ENCODE measurements at places on chromosomes 13 and 19.

- DNase-seq = no peak
These were observed 1215.9 kb downstream of the UQCRFS1 start for GRCh38 chr19:27997069-27997468.

- DNase-seq = no peak
These were observed at the start of gene MATK for GRCh38 chr19:3785938-3786824. Gene MATK (minus strand): TSS chr19:3786381. CDS start chr19:3785135, 1,246 bp downstream.

- no peak for DNase-seq
These were observed 861.1 kb downstream of the GPC5 start for GRCh38 chr13:92259523-92259922.

- DNase-seq = no peak
These were observed 2662.4 kb upstream of the PCDH20 start for GRCh38 chr13:64078025-64078424.

DNA sequence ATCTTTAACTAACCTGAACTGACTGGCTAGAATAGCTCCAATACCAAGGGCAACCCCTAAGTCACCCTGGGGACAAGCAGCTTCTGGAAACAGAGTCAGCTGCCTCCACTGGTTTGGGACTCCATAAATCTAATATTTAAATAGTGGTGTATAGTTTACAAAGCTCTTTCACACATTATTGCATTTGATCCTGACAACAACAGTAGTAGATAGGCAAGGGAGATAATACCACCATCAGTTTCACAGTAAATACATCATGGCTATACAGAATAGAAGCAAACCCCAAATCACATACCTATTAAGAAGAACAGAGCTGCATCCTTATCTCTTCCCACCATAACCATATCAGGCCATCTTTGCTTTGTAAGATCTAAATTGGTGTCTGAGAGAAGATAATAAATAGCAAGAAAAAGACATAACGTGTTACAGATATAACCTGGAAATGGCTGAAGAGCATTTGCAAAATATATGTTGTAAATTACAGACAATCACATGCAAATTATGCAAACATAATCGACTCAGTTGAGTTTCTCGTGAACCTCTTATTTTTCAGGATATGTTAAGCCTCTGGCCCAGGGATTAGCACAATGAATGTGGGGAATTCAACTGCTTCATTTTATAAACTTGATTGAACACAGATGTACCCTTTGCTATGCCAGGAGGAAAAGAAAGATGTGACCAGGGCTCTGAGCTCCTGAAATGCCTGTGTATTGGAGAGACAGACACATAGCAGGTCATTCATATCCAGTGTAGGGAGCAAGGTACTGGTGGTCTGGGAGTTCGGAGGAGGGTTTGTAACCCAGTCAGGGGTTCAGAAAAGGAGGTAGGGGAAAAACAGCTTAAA, 142.5 kb downstream of the SLC7A1 start:
- no peak for DNase-seq

- no peak for DNase-seq
These were observed 10.3 kb downstream of the ZNF480 start for GRCh38 chr19:52307275-52307674.

DNA sequence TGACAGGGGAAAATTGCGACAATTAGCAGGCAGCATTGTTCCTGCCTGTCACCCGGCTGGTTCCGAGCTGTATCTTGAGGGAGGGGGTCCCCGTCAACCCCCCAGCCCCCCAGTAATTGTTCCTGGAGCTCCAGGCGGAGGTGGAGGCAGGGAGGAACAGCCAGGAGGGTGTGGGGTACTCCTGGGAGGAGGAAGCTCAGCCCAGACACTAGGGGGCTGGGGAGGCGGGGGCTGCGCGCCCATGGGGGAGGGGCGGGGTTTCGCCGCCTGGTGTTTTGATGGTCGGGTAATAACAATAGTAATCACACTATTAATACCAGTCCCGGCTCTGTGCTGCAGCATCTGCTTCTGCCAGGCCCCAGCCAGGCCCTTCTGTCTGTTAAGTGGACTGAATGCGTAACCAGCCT, 8.6 kb downstream of the NPAS1 start:
- no peak for DNase-seq

- DNase-seq = no peak
These were observed 727 bp downstream of the CERS1 start for GRCh38 chr19:18895038-18895823.

DNA sequence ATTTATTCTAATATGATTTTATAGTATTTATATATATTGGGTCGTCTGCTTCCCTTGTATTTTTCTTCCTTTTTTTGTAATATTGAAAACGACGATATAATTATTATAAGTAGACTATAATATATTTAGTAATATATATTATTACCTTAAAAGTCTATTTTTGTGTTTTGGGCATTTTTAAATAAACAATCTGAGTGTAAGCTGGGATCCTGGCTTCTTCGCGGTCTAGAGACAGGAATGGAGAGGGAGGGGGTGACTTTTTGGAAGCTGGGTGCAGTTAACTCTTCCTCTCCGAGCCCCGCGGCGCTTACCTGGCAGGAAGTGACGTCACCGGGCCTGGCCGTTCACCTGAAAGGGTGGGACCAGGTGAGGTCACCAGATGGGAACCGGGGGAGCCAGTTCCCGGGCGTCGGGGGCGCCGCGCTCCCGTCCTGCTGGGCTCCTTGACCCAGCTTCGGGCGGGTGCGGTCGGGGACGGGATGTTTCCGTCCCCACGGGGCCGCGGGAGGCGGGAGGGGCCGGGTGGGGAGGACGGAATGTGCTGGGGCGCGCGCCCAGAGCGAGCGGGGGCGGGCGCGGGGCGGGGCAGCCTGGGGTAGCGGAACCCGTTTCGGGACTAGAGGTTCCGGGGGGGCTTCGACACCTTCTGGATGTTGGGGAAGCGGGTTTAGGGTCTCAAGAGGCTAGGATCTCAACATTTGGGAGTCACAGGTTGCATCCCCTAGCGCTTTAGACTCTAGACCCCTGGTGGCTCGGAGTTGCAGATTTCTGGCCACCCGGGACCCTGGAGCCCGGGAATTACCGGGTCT, 2.8 kb downstream of the ZFP36 start:
- DNase-seq = peak; percentile 89

DNA sequence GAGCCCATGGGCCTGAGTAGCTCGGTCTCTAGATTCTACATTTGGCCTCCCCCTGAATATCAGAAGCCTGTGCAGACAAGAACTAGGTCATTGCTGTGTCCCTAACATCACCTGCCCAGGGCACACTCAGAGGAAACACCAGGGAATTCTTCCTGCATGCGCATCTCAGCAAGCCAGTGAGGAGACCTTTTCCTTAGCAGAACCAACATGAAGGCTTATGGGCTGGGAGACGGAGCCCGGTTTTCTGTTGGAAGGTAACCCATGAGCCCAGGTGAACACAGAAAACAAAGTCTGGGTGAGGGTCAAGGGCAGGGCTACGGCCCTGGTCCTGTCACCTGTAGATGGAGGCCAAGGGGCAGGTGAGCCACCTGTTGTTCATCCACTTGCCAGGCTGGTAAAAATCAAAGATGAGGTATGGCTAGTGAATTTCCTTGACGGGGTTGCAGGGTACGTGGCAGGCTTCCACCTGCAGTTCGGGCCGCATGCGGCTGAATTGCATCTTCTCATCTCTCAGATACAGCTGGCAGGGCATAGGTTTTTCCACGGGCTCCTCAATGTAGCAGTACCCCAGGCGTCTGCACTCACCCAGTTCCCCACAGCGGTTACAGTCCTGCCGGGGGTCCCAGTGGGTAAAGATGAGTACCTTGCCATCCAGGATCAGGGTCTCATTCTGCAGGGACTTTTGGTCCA, 3.6 kb upstream of the FAM187B start:
- no peak for DNase-seq

DNA sequence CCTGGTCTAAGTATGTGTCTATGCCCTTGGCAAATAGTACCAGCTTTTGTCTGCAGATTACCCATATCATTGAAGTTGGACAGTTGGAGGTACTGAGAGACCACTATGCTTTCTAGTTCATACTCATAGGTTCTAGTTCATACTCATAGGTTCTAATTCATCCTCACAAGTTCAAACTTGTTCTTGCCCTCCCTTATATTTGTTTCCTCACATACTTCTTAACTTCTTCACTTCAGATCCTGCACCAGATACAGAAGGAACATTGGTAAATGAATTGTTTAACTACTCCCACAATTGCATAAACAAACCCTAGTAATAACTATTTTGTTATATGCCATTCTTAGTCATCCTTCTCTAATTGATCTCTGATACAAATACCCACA, 172.2 kb downstream of the SLITRK1 start:
- DNase-seq = no peak

DNA sequence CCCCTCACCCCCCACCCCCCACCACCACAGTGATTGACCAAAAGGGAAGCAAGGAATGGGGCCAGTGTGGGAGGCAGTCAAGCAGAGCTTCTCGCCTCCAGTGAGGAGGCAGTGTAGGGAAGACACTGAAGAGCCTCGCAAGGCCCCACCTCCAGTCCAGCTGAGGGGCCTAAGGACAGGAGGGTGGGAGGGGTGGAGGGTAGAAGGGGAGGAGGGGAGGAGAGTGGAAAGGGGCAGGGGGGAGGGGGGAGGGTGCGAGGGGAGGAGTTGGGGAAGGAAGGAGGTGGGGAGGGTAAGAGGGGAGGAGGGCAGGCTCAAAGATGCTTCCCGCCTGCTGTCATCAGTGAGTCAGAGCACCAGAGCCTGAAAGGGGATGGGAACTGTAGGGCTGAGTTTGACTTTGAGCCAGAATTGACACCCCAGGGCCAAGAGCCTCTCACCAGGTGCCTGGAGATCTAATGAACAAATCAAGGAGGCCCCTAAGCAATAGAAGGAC, 786.2 kb downstream of the UQCRFS1 start:
- no peak for DNase-seq

GRCh38 chr19:36245210-36246005, 30.5 kb downstream of the ZNF146 start:
- no peak for DNase-seq

- DNase-seq = no peak
These were observed 5.4 kb downstream of the MED25 start for GRCh38 chr19:49823472-49823871.

DNA sequence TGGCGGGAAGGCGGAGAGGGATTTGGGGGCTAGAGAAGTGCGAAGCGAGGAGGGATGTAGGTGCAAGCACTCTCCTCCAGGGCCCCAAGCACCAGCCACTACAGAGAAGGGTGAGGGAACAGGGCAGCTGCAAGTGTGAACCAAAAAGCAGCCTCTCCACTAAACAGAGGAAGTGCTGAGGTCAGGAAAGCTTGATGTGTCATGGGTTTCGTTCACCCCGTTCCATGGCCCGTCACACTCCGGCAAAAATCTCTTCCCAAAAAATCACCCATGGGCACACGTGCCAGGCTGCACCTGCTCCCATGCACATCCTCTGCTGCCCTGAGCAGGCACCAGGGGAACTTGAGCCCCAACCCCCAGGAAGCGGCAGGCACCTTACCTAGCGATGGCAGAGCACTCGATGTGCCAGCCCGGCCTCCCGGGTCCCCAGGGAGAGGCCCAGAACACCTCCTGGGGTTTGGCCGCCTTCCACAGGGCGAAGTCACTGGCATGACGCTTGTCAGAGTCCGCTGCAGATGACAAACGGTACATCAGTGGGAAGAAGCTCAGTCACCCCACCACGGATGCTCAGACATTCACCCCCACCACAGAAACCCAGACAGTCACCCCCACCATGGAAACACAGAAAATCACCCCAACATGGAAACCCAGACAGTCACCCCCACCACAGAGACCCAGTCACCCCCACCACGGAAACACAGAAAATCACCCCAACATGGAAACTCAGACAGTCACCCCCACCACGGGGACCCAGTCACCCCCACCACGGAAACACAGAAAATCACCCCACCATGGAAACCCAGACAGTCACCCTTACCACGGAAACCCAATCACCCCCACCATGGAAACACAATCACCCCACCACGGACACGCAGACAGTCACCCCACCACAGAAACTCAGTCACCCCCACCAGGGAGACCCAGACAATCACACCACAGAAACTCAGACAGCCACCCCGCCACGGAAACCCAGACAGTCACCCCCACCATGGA, 29.0 kb downstream of the CARS2 start:
- DNase-seq = no peak

DNA sequence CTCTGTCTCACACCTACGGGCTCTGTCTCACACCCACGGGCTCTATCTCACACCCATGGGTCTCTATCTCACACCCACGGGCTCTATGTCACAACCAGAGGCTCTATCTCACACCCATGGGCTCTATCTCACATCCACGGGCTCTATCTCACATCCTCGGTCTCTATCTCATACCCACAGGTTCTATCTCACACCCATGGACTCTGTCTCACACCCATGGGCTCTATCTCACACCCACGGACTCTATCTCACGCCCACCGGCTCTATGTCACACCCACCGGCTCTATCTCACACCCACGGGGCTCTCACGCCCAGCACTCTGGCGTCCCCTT, 73.9 kb downstream of the COL4A2 start:
- DNase-seq = no peak

DNA sequence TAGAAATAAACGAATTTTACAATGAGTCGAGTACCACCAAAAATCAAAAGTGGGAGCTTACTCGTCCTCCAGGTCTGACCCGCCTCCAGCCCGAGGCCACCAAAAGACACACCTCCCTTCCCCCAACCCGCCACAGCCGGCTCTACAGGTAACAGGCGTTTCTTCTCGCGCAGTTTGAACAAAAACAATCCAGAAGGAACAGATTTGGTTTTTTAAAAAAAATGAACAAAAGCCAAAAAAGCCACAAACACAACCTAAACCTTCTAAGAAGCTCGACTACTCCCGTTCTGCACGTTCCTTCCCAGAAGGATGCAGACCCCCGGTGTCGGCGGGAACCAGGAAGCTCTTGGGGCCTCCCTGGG, 671 bp downstream of the ZDHHC20 start:
- no peak for DNase-seq

GRCh38 chr19:35347171-35347929, at the start of gene FFAR1:
Gene FFAR1 (plus strand): TSS chr19:35347902. CDS start chr19:35351552, 3,650 bp downstream.
- DNase-seq = peak; percentile 27

GRCh38 chr19:3543150-3544057, 4.4 kb downstream of the TEKTIP1 start:
- no peak for DNase-seq

GRCh38 chr19:6362351-6362801, 1.0 kb downstream of the CLPP start:
- DNase-seq = peak; percentile 35

- DNase-seq = no peak
These were observed 213.0 kb downstream of the FOXO1 start for GRCh38 chr13:40453351-40454021.

DNA sequence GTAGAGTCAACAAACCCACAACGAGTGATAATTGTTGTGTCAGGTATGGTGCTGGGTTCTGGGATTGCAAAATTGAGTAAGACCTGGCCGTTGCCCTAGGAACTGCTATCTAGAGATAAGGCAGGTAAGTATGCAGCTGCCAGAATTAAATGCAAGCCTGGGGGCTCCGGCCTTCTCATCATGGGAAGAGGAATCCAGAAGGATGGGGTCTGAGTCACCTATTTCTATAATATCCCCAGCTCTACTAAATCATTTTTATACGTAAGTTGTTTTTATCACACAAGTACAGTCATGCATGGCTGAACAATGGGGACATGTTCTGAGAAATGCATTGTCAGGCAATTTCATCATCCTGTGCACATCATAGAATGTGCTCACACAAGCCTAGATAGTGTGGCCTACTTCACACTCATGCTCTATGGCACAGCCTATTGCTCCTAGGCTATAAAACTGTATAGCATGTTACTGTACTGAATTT, 203.0 kb downstream of the KLF5 start:
- no peak for DNase-seq

GRCh38 chr13:72585254-72585653, 142.2 kb downstream of the MZT1 start:
- no peak for DNase-seq
